Hair follicle dermal papilla cell (primary cell): ENCODE measurements at places on chromosomes 4 and X. TPM values are rescaled to one million over a fixed set of nuclear protein-coding genes. Genes with fewer than 3 reads are reported as not detected.

Gene PABPC5
- 3.4 and 4.1 TPM in 2 replicates for total RNA-seq

Gene MAB21L2
- 0.36 and 5.4 TPM in 2 replicates for total RNA-seq

Gene RBM46
- total RNA-seq = 0.12 and 0.16 TPM in 2 replicates

Gene SPIN4
- 5.2 and 5.5 TPM in 2 replicates for total RNA-seq

Gene TMEM271
- total RNA-seq = not detected in 2 replicates

Gene OTC
- total RNA-seq = not detected in 2 replicates

Gene F11
- total RNA-seq = not detected in 2 replicates

Gene KLF8
- total RNA-seq = 6.8 and 8.0 TPM in 2 replicates

Gene PPEF2
- total RNA-seq = not detected in 2 replicates

Gene INTU
- total RNA-seq = 10.9 and 13.1 TPM in 2 replicates

Gene ZMAT1
- 0.61 and 1.6 TPM in 2 replicates for total RNA-seq

Gene MND1
- total RNA-seq = 0.97 and 1.2 TPM in 2 replicates

Gene SLC10A6
- total RNA-seq = 0.24 and 0.32 TPM in 2 replicates

Gene KIAA0232
- total RNA-seq = 32.8 and 39.9 TPM in 2 replicates

Gene ADGRG2
- 0.16 and 0.36 TPM in 2 replicates for total RNA-seq

Gene ZNF182
- 2.1 and 2.8 TPM in 2 replicates for total RNA-seq
